Fibroblast of gingiva (primary cell): ENCODE measurements at places on chromosomes 1 and 21.
A peak's percentile ranks its signal among the peaks of the same experiment; 100 is the strongest.

DNA sequence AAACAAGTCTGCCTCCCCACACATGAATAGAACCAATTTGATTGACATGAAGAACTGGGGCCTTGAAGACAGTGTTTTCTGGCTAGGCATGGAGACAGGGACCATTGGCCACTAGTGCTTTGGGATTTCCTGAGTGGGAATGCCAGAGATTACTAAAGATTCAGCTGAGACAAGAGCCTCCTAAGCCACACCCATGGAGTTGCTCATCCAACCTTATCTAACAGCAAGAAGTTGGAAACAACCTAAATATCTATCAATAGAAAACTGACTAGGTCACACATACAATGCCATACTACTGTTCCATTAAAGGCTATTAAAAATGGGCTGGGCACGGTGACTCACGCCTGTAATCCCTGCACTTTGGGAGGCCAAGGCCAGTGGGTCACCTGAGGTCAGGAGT, 184.1 kb downstream of the ZBTB18 start:
- DNase-seq, result no peak

- DNase-seq, result peak; percentile 37
Observed at GRCh38 chr1:100643471-100644196, 75.9 kb upstream of the VCAM1 start.

GRCh38 chr1:116674011-116674531, 6.5 kb upstream of the IGSF3 start:
- no peak for DNase-seq

GRCh38 chr1:206014601-206015000, 9.1 kb downstream of the CTSE start:
- DNase-seq, result no peak

DNA sequence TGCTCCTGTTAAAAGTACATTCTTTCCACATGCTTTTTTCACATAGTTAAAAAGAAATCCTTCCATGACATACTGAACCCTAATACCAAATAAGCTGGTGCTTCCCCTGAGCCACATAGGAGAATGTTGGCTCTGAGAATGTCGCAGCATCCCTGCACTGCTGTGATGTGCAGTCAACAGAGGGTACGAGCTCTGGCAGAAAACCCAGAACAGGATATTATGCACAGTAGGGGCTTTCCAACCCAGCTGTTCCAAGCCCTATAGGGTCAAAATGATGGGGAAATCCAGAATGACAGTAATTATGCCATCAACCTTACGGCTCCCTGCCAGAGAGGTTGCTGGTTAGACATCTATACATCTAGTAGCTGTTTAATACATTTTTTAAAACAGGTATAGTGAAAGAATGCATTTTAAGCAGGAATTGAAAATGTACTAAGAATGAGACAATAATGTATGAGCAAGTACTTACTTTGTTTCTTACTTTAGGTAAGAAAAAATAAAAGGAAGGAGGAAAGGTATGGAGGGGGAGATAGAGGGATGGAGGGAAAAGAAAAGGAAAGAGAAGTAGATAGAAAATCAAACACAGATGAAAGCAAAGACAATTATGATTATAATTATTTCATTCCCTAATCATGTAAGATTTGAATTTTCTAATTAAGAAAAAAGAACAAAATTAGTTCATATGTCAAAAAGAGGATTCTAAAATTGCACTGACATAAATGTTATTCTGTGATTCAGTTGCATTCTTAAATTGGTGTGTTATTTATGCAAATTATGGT, 126.0 kb downstream of the NR5A2 start:
- DNase-seq, result no peak

DNA sequence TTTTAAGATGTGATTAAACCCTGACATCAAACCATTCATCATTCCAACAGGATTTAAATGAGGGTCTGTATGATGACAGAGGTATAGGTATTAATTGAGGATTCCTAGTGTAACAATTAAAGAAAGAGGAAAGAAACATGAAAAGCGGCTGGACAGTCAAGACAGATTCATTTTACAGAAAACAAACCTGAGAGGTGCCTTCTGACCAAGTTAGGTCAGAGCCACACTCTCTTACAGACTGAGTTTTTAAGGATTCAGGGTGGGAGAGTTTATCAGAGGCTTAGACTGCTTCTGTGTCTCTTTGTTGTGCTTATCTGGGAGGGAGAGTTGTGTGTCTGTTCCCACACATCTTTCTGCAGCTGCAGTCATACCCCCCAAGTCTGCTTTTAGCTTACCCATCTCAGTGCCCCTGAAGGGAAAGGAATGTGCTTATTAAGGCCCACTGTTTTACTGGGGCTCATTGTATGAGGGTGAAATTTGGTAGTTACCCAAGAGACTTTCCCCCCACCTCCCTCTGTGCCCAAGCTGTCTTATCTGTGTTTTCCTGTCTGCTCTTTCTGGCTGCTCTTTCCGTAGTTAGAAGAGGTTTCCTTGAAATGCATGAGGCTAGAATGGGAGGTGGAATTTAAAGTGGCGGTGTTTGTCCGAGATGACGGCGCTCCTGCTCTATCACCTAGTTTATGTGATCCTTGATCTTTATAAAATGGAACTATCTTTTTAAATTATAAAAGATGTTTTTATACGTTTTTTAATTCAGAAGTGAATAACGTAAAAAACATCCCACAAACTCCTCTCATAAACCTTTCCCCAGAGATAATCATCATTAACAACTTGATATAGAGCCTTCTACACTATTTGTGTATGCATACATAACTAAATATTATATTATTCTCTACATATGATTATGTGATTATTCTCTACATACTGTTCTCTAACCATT, 96.0 kb upstream of the TNFSF4 start:
- DNase-seq, result no peak

DNA sequence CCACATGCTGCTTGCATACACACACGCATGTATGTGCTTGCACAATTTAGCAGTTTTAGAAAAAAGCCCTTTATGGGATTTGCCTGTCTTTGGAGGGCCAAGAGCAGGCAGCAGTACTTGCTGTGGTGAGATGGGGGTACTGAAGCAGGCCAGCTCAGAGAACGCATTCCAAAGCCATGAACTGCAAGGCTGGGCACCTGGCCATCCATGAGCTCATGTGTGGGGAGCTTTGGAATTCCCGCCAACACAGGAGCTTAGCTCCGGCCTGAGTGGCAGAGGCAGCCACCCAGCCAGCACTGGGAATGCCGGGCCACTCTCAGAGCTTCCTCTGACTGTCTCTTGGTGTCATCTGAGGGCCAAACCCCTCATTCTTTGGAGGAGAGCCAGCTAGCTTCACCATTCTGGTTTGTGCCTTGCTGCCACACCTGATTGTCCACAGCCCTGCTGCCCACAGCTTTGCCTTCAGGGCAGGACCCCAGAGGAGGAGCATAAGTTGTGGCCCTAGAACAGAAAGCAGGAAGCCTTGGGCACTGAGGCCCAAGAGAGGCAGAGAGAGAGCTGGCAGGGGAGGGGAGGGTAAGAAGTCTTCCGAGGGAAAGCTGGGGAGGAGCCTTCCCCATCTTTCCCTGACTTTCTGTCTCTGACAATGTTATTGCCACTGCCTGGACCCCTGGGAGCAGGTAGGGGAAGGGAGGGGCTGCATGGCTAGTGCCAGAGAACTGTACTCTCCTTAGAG, 92.1 kb upstream of the POU3F1 start:
- peak; percentile 86 for DNase-seq
